Activated effector memory CD4-positive, alpha-beta T cell treated with Interleukin-2 at 50 U/mL for 16 hours (primary cell): ENCODE measurements at places on chromosomes 6 and 20.

- DNase-seq = no peak
These were observed 74.2 kb downstream of the ROS1 start for GRCh38 chr6:117351521-117351920.

- DNase-seq = no peak
These were observed 331.2 kb downstream of the QKI start for GRCh38 chr6:163745536-163746400.

GRCh38 chr20:20466341-20466879 is 98.5 kb downstream of the INSM1 start:
- no peak for DNase-seq

DNA sequence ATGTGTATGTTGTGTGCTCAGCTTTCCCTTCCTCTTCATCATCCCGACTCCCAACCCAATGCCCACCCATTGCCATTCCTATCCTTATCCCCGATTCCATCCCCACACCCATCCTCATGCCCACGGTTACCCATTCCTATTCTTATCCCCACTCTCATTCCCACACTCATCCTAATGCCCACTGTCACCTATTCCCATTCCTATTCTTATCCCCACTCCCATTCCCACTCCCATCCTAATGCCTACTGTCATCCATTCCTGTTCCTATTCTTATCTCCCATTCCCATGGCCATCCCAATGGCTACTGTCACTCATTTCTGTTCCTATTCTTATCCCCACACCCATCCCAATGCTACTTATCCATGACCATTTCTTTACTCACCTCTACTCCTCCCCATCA is 254.1 kb downstream of the DHX35 start:
- no peak for DNase-seq

- DNase-seq = no peak
These were observed 17.8 kb downstream of the EEF1E1 start for GRCh38 chr6:8084586-8084985.

GRCh38 chr6:69038841-69039240 is 403.8 kb downstream of the ADGRB3 start:
- no peak for DNase-seq

DNA sequence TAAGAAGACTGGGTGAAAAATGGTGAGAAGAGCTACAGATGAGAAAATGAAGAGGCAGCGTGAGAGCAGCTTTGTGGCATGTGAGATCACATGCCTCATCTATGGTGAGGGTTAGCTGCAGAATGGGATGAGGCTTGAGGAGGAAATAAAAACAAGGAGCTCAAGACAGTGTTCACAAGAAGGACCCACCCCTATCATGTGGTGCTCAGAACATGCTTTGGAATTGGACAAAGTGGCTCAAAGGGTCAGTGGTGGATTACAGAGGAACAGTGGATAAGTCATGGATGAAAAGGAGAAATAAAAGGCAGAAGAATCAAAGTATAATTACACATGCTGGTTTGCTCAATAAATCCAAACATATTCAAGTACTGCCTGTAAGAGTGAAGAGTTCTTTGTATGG is 126.9 kb upstream of the UST start:
- DNase-seq = no peak

DNA sequence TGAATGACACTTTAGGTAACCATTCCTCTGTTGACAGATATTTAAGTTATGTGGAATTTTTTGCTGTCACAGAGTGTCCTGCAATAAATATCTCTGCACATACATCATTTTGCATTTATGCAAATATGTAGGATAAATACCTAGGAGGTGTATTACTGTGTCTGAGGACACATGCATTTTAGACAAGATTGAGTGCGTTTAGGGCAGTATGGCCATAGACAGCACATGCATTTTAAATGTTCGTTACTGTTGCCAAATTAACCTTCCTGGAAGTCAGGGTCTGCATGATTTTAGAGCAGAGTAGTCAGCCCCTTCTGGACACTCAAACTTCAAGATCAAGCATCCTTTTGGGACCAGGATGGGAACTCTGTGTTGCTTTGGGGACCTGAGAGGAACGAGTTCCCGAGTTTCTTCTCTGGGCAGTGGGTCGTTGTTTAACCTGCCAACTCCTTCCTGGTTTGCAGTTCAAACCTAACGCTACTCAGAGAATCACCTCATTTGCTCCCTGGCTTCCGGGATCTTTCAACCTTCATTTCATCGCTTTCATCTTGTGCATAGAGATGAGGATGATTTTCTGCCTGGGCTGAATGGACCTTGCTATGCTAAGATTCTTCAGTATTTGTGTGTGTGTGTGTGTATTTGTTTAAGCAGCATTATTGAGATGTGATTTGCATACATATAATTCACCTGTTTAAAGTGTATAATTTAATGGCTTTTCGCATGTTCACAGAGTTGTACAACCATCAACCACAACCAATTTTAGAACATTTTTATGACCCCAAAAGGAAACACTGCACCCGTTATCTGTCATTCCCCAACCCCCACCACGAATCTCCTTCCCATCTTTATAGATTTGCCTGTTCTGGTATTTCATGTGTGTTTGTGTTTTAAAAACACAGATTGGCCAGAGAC is 9.8 kb downstream of the BCAS4 start:
- DNase-seq = peak; percentile 9

- DNase-seq = no peak
These were observed 16.4 kb upstream of the BLOC1S5 start for GRCh38 chr6:8080362-8081151.

- DNase-seq = no peak
These were observed 21.4 kb downstream of the ZFAND3 start for GRCh38 chr6:37840940-37841300.

DNA sequence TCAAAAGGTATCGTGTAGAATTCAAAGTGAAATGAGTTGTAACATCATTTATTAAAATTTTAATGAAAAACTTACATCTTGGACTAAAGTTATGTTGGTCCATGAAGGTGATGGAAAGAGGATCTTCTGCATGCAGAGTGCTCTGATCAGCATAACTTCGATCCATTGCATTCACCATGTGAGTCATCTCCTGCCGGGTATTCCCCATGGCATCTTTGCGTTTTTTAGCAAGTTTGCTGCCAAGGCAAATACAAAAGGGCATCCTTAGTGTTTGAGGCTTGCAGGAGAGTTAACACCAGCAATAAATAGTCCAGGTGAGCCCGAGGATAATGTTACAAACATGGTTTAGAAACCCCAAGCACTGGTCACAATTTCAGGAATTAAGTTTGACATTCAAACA is 104.2 kb upstream of the THEMIS start:
- DNase-seq = no peak

DNA sequence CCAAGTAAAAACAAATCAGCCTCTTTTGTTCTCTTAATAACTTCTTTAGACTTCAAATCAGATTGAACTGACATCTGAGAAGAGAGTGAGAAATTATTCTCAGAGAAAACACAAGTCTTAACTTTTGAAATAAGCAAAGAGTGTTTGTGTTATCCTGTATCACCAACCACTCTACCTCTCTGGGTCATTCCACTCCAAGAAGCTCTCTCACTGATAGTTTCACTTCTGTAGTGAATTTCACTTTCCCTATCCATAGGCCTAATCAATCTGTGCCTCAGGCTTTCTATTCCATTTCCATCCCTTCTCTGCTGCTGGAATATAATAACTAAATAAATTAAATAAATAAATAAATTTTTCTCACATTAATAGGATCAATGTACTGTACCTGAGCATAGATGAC is 235.0 kb downstream of the HTR1B start:
- no peak for DNase-seq

DNA sequence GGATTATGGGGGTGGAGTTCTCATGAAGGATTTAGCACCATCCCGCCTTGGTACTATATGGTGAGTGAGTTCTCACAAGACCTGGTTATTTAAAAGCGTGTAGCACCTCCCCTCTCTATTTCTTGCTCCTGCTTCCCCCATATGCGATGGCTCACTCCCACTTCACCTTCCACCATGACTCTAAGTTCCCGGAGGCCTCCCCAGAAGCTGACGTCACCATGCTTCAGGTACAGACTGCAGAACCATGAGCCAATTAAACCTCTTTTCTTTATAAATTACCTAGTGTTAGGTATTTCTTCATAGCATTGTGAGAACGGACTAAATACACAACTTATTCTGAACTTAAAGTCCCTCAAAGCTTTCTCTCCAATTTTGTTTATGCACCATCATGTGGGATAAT is 163.4 kb upstream of the BMP5 start:
- no peak for DNase-seq

- no peak for DNase-seq
These were observed 6.3 kb upstream of the SMIM28 start for GRCh38 chr6:138371452-138371711.

GRCh38 chr6:36962874-36963273 is 8.3 kb downstream of the PI16 start:
- peak; percentile 78 for DNase-seq

- DNase-seq = no peak
These were observed 5.8 kb upstream of the ADAM33 start for GRCh38 chr20:3687655-3688054.

- no peak for DNase-seq
These were observed 63.7 kb downstream of the C6orf118 start for GRCh38 chr6:165245701-165246100.

DNA sequence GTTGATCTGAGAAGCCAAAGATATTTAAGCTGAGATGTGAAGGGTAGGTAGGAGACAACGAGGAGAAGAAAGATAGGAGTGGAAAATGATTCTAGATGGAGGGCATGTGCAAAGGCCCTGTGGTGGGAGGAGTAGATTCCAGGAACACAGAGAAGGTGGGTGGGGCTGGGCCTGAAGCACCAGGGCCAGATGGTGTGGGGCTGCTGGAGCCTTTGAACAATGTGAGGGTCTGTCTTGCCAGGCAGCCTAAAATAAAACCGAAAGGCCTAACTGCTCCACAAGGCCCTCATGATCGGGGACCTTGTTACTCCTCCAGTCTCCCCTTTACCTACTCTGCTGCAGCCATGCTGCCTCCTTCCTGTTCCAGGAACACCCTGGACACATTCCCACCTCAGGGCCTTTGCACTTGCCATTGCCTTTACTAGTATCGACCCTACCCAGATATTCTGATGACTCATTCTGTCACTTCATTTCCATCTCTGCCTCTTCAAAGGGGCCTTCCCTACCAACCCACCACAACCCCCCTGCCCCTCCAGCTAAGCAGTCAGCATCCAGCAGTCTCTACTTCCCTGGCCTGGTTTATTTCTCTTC is 20.0 kb downstream of the FAM110A start:
- no peak for DNase-seq

GRCh38 chr6:121780325-121781321 is 345.2 kb downstream of the GJA1 start:
- DNase-seq = no peak

DNA sequence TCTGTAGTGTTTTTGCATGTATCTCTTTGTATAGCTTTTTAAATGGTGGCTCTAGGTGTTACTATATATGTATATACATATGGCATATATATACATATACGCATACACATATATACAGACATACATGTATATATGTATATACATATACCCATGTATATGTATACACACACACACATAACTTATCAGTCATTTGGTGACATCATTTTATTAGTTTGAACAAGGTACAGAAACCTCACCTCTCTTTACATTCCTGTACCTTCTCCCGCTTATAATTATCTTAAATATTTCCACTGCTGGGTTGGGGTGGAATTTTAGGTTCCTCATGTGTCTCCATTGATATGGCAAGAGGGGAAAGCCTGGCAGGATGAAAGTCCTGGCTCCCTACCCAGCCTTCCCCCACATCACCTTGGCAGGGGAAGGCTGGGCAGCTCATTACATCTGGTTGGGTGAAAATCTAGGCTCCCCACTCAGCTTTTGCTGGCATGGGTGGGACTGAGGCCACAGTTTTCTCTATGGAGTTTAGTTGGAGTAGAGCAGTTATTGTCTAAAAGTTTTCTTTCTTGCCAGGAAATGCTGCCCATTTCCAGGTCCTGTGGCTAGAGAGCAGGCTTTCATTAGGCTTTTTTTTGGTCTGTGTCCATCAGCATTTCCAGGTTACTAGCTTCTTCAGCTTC is 7.6 kb downstream of the GLO1 start:
- no peak for DNase-seq
